ENCODE measurements at places on chromosomes 16 and 17. TPM values are rescaled to one million over a fixed set of nuclear protein-coding genes. Genes with fewer than 3 reads are reported as not detected.

- no peak for DNase-seq
Measured at GRCh38 chr17:80478487-80479245, 2.3 kb upstream of the NPTX1 start.

GRCh38 chr17:40175928-40176753, 1.1 kb upstream of the RAPGEFL1 start:
- no peak for DNase-seq

The ZSWIM7 gene
- polyA plus RNA-seq, result 55.2 TPM

DNA sequence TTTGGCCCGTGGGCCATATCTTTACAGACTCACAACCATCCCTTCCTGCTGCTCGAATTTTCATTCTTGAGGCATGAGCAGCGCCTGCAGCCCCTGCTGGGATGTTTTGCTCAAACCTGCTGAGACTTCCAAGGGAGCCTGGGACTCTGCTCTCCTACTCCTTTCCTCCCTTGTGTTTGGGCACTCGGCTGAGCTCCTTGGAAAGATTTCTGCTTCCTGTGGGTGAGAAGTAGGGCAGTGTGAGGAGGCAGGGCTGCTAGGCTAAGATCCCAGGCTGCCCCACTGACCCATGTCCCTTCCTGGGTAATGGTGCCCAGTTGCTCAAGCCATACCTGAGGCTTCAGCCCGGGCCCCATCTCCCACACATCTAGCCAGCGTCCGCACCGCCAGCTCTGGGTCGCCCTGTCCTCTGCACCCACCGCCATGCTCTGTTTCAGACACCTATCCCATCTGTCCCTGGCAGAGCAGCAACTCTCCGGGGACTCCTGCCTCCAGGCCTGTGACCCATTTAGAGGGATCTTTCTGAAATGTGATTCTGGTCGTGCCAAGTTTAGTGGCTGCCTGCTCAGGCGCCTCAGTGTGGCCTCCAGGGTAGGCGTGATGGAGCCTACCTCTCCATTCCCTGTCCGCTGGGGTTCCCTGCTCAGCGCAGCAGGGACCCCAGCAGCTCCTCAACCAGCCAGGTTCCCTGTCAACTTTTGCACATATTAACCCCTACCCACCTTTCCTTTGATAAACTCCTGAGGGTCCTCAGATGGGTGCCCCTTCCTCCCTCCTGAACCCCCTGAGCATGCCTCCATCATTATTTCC, 190.1 kb downstream of the CCDC182 start:
- DNase-seq, result no peak

DNA sequence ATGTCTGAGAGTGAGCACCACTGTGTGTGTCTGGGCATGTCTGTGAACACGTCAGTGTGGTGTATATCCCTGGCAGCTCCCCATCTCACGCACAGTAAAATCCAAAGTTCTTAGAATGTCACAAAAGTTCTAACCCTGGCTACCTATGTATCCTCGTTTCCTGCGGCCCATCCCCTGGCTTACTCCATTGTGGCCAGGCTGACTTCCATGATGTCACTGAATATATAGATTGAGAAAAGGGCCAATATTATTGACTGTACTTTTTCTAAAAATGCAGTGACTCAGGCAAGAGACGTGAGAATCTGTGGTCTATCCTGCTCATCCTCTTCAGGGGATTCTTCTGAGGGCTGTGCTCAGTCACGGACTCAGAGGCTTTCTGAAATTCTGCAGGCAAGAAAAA, 963 bp upstream of the METTL22 start:
- DNase-seq, result no peak
